Fibroblast of mammary gland (primary cell): ENCODE measurements at places on chromosomes 12 and 14.

GRCh38 chr12:67676624-67677023 is 28.1 kb downstream of the DYRK2 start:
- peak; percentile 45 for DNase-seq

GRCh38 chr12:95115641-95116040 is 42.2 kb upstream of the NR2C1 start:
- peak; percentile 28 for DNase-seq

DNA sequence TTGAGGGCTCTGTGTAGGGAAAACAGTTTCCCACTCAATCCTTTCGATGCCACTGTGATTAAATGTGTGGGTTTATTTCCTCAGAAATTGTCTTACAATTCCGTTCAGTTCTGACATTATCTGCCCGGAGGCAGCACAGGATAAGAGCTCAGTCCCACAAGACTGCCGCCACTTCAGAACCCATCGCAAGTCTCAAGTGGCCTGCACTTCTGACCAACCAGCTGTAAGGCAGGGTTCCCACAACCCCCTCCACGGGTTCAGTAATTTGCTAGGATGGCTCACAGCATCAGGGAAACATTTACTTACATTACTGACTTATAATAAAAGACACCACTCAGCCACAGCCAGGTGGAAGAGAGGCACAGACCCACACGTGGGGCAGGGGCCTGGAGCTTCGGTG is 17.2 kb downstream of the BDKRB2 start:
- no peak for DNase-seq

GRCh38 chr12:54286042-54287030 is 5.8 kb downstream of the HNRNPA1 start:
- DNase-seq: no peak

GRCh38 chr14:75910048-75910447 is 71.7 kb downstream of the TGFB3 start:
- DNase-seq: no peak

GRCh38 chr12:130288691-130289090 is 49.0 kb upstream of the PIWIL1 start:
- no peak for DNase-seq

DNA sequence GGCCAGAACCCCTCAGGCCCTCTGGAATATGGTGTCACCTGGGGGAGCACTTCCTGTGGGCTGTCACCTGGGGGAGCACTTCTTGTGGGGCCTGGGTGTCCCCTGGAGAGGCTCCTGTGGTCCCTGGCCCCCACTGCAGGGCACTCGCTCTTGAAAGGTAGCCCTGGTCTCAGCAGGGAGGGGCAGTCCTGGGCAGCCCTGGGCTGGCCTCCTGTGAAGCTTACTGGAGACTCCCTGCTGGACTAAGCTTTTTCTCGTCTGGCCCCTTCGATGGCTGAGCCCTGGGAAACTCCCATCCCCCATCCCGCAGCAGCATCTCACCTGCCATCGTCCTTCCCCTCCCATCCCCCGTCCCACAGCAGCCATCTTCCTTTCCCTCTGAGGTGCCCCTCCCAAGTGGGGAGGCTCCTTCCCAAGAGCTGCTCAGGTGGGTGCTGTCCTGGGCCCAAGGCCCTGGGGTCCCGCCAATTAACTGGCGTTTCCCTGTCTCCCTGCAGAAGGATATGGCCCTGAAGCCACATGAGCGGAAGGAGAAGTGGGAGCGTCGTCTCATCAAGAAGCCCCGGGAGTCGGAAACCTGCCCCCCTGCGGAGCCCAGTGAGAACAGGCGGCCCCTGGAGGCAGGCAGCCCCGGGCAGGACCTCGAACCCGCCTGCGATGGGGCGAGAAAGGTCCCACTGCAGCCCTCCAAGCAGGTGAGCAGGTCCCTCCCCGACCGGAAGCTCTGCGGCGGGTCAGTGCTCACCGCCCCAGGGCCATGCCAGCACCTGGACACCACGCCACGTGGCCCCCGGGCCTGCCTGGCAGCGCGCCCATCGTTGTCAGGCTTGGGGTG is 17.9 kb downstream of the FBRSL1 start:
- DNase-seq: no peak

- peak; percentile 80 for DNase-seq
Observed at GRCh38 chr14:61456720-61457119, 135.3 kb downstream of the PRKCH start.

DNA sequence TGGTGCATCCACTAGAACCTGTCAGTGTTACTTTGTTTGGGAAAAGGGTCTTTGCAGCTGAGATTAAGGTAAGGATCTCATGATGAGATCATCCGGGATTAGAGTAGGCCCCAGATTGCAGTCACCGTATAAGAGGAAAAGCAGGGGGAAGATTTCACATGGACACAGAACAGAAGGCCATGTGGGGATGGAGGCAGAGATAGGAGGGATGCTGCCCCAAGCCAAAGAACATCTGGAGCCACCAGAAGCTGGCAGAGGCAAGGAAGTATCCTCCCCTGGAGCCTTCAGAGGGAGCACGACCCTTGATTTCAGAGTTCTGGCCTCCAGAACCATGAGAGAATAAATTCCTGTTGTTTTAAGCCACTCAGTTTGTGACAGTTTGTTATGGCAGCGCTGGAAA is 39.6 kb downstream of the CMKLR1 start:
- DNase-seq: no peak

- no peak for DNase-seq
Observed at GRCh38 chr14:79658769-79659168, 552.5 kb downstream of the DIO2 start.

DNA sequence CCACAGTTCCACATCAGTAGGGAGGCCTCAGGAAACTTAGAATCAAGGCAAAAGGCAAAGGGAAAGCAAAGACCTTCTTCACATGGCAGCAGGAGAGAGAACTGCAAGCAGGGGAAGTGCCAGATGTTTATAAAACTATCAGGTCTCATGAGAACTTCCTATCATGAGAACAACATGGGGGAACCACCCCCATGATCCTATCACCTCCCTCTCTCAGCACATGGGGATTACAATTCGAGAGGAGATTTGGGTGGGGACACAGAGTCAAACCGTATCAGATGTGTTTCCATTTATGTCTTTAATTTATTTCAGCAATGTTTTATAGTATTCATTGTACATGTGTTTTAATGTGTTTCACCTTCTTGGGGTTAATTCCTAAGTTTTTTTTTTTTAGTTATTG is 25.8 kb downstream of the METAP2 start:
- no peak for DNase-seq
